Heart left ventricle (tissue), 16 donors: ENCODE measurements at places on chromosomes 2 and 18. TPM values are rescaled to one million over a fixed set of nuclear protein-coding genes. Genes with fewer than 3 reads are reported as not detected.

Gene CXCR4
- 18.4 TPM for total RNA-seq

Gene IL37
- not detected for total RNA-seq

Gene SSB
- 53.8 TPM for total RNA-seq

Gene INPP5D
- 29.1 TPM for total RNA-seq

Gene REG1B
- total RNA-seq, result 0.88 TPM

Gene SULT1C2
- total RNA-seq, result 0.90 TPM

Gene GREB1L
- total RNA-seq, result 7.5 TPM

Gene LHCGR
- not detected for total RNA-seq

Gene RNU2-63P
- total RNA-seq, result not detected

DNA sequence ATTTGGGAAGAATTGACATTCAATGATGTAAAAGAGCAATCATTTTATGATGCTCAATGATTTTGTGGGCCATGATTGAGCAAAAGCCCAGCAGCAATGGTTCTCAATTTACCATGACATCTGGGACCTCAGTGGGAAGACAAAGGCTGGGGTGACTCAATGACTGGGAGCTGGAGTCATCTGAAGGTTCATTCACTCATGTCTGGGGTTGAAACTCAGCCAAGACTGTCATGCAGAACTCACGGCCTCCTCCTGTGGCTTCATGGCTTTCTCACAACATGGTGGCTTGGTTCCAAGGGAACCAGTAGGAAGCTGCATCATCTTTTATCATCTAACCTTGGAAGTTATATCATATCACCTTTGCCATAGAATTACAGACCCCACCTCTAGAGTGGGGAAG lies 45.1 kb upstream of the CD226 start:
- DNase-seq, result no peak

DNA sequence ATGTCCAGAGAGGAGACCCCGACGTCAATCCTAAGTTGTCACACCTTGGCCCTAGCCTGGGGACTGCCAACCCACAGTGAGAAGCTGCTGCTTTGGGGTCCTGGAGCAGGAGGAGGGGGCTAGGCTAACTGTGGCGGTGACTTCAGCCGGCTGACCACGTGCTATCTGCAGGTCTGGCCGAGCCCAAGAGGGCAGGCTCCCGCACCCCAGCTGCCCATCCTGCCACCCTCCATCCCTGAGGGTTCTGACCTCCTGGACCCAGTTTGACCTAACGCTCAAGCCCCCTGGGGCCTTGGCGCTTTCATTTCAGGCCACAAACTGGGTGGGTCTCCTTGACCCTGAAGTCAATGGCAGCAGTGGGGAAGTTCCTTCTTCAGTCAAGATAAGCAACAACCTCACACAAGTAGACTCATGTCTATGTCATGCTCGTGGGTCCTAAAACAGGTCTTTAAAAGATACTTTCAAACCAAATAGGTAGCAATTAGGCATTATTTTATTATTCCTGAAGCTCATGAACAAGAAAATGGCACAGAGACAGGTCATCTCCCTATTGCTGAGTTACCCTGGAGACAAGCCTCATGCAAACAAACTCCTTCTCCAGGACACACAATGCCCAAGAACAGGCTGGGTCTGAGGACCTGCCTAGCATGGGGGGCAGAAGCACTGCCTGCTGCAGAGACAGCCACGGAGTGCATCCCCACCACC lies 2.3 kb downstream of the HES6 start:
- no peak for DNase-seq

DNA sequence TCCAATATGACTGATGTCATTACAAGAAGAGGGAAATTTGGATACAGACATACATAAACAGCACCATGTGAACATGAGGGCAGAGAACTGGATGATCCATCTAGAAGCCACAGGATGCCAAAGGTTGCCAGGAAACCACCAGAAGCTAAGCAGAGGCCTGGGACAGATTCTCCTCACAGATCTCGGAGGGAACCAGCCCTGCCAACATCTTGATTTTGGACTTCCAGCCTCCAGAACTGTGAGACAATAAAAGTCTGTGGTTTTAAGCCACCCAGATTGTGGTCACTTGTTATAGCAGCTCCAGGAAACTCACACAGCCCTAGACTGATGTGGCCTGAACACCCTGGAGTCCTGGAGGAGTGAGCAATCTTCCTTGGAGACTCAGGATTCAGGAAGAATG lies 351.6 kb downstream of the EIPR1 start:
- DNase-seq, result no peak

GRCh38 chr2:40466332-40466906 lies 14.5 kb upstream of the SLC8A1 start:
- DNase-seq, result no peak

DNA sequence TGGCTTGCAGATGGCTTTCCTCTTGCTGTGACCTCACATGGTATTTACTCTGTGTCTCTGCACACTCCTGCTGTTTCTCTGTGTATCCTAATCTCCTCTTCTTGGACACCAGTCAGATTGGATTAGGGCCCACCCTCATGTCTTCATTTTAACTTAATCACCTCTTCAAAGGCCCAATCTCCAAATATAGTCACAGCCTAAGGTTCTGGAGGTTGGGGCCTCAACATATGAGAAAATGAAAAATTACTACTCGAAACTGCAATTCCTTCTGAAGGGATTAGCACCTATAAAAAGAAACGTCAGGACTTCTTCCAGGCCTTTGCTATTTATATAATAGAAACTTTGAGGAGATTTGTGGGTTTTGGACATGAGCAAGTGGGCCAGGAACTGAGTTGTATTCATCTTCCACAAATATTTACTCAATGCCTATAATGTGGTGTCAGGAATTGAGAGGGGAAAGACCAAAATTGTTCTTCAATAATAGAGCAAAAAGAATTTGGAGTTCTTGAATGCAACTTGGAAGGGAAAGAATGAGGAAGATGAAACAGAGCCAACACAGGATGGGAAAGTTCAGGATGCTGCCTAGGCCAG lies 270.0 kb upstream of the FN1 start:
- no peak for DNase-seq

- DNase-seq, result no peak
Observed at GRCh38 chr2:44102790-44103562, 65.7 kb upstream of the PPM1B start.

- DNase-seq, result no peak
Observed at GRCh38 chr2:62482558-62483352, 23.2 kb downstream of the TMEM17 start.

DNA sequence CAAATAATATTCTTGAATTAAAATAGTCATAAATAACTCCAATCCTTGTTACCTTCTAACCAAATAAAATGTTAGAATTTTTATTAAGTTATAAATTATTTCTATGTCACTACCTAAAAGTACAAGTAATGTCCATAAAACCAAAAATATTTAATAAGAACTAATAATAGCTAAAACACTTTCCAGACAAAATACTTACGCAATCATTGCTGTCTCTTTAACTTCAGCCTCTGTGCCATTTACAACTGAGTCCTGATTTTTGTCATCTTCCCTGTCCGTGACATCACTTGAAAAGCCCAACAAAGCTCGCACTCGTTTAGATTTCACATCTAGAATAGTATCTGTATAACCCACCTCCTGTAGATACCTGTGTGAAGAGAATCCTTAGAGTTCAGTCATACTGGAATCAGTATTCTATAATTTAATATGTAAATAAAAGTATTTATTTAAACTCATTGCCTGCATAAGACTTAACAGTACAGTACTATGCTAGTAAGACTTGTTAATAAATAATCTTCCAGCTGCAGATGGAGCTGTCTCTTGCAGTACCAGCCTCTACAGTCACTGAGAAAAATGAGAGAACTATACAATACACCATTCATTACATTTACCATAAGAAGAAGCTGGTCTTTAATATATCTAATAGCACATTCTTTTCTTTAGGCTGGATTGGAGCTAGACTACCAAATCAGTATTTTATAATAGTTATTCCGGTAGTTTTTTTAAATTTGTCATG lies 63.8 kb downstream of the STRN start:
- no peak for DNase-seq

DNA sequence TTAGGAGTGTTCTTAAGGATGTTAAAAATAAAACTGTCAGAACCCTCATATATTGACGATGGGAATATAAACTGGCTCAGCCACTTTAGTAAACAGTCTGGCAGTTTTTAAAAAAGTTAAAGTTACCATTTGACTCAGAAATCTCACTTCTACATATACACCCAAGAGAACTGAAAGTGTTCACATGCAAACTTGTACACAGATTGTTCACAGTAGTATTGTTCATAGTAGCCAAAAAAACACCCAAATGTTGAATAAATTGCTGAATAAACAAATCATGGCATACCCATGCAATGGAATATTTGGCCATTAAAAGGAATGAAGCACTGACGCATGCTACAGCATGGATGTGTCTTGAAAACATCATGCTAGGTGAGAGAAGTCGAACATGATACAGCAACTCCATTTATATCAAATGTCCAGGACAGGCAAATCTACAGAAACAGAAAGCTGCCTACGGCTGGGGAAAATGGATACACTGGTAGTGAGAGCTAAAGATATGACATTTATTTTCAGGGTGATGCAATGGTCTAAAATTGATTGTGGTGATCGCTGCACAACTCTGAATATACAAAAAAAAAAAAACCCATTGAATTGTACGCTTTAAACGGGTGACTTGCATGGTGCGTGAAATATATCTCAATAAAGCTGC lies 10.1 kb downstream of the RPL31 start:
- no peak for DNase-seq

GRCh38 chr18:29321561-29321960 lies 1144.6 kb upstream of the CDH2 start:
- no peak for DNase-seq

DNA sequence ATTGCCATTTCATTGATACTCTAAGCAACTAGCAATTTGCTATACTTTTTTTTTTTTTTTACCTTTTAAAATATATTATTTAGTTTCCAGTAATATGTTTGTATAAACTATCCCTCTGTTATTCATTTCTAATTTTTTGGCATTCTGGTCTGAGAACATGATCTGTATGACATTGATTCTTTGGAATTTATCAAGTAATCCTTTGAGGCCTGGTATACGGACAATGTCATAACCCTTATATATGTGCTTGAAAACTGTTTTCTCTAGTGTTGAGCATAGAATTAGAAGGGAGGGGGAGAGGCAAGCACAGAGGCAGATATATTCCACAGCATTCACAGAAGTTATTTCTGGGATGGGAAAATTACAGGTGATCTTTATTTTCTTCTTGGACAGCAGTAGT lies 48.2 kb upstream of the POLE4 start:
- DNase-seq, result no peak

- DNase-seq, result no peak
Observed at GRCh38 chr2:55616551-55617174, 759 bp downstream of the PPP4R3B start.

- no peak for DNase-seq
Observed at GRCh38 chr2:18771212-18771611, 181.8 kb upstream of the NT5C1B start.

DNA sequence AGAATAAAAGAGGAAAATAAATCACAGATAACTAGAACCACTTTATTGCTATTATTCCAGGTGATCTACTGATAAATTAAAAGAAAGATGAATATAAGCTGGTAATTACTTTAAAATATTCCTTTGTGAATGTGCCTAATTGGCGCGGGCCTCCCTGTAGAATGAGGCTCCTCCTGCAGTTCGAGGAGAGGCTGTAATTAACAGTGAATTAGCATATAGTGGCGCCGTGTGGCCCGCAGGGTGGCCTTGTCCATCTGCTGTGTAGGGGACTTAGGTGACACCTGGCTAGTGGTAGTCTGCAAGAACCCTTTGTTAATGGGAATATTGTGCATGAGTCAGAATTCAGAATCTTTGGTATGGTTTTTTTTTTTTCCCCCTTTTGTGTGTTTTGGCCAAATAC lies 119.8 kb downstream of the AGAP1 start:
- DNase-seq, result no peak

- DNase-seq, result no peak
Observed at GRCh38 chr2:36798724-36799123, 102.2 kb downstream of the VIT start.

- DNase-seq, result no peak
Observed at GRCh38 chr2:220619525-220620220, 952.4 kb downstream of the EPHA4 start.

DNA sequence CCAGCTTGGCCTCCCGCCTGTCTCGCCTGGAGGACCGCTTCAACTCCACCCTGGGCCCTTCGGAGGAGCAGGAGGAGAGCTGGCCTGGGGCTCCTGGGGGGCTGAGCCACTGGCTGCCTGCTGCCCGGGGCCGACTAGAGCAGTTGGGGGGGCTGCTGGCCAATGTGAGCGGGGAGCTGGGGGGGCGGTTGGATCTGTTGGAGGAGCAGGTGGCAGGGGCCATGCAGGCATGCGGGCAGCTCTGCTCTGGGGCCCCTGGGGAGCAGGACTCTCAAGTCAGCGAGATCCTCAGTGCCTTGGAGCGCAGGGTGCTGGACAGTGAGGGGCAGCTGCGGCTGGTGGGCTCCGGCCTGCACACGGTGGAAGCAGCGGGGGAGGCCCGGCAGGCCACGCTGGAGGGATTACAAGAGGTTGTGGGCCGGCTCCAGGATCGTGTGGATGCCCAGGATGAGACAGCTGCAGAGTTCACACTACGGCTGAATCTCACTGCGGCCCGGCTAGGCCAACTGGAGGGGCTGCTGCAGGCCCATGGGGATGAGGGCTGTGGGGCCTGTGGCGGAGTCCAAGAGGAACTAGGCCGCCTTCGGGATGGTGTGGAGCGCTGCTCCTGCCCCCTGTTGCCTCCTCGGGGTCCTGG lies 3.7 kb upstream of the KHK start:
- no peak for DNase-seq

- no peak for DNase-seq
Observed at GRCh38 chr2:36071698-36072097, 283.9 kb upstream of the CRIM1 start.

DNA sequence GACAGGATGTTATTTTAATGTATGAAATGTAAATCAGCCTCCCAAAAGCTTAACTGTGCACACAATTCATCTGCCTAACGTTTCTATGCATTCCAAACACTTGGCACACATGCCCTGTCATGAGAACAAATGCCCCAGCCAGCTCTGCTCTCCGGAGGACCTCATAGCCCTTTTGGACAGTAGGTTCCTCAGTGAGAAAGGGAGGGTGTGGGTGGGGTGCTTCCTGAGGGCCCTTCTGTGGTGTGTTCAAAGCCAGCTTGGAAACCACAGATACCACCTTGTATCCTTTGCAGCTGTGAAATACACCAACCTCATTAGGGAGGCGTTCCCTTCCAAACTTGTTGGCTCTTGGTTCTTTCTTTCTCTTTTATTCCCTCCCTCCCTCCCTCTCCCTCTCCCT lies 102.2 kb upstream of the ASB18 start:
- DNase-seq, result no peak
